ENCODE measurements at places on chromosomes 6 and 20.

DNA sequence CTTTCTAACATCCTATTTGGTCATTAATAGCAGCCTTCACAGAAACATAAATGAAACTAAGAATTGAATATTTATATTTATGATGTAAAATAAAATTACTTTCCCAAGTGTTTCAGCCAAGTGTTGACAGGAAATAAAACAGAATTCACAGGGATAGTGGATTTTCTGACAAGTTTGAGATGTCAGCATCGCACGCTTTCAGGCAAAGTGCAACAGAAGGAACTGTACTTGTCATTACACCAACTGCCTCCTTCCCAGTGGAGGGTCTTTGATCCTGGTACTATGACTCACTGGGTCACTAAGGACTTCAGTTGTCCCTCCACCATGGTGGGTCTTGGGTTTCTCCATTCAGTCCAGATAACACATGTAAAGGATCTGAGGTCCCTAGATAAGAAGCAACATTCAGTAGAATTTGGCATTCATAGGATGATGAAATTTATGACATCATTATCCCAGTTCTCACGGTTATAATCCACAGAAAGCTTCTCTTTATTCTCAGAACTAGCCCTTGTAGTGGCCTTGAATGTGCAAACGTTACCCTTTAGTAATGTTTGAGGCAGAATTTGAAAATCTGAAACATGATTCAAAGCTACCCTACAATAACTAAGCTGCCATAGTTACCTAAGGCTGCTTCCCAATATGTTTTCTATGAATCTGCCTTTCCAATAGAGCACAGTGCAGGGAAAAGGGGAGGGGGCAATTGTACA is 3.8 kb upstream of the TNFAIP3 start:
- no peak for DNase-seq

- no peak for DNase-seq
These were observed 103.5 kb upstream of the AKAP12 start for GRCh38 chr6:151136141-151136755.

DNA sequence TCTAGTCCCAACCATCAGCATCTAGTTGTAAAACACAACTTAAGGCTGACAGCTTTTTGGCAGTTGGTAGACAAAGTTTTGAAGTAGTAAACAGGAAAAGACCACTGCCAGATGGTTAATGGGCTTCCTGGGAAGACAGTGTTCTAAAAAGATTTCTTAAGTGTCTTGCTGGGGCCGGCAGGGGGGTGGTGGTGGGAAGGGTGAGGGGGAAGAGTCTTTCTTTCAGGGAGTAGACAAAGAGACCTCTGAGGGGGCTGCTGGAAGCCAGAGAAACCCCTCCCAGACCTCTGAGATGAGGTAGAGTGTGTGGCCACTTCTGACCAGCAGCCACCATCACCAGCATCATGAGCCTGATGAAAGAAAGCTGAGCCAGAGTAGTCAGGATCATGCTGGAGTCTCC is 784.9 kb downstream of the TENT5A start:
- no peak for DNase-seq

GRCh38 chr6:38187325-38187724 is 367.8 kb downstream of the ZFAND3 start:
- no peak for DNase-seq

DNA sequence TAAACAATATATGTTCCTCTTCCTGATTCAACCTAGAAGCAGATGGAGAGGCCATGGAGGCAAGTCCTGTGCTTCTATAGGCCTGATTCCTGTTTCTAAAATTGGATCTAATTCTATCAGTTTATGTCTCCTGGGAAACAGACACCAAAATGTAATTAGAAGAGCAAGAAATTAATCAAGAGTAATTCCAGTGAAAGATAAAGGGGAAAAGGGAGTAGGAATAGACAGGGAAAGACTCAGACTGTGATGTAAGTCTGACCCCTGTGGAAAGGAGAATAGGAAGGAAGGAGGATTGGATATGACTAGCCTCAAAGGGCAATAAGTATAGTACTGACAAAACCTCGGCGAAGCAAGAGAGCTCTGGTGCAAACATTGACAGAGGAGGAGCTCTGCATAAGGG is 33.9 kb upstream of the FBXO30 start:
- no peak for DNase-seq

DNA sequence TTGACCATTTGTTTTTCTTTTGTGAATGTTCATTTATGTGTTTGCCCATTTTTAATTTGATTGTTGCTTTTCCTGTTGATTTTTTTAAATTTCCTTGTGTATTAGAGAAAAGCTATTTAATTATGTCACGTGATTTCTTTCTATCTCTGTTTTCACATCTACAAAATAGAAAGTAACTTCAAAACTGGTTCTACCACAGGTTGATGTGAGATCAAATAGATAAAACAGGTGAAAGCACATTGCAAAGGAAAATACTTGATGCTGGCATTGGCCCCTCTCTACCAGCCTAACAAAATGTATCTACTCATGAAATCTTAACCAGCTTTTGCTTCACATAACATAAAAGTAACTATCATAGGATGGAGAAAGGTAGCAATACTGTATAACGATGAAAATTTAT is 129.2 kb downstream of the TMEM242 start:
- DNase-seq: no peak

- no peak for DNase-seq
These were observed 19.3 kb downstream of the TOP1 start for GRCh38 chr20:41047975-41048305.

All from epithelial cell of prostate (primary cell).